ENCODE measurements at places on chromosomes 6 and 20.

GRCh38 chr6:6883011-6883410 is 224.8 kb upstream of the RREB1 start:
- no peak for DNase-seq

GRCh38 chr6:83071023-83071422 is 3.6 kb downstream of the DOP1A start:
- DNase-seq: no peak

DNA sequence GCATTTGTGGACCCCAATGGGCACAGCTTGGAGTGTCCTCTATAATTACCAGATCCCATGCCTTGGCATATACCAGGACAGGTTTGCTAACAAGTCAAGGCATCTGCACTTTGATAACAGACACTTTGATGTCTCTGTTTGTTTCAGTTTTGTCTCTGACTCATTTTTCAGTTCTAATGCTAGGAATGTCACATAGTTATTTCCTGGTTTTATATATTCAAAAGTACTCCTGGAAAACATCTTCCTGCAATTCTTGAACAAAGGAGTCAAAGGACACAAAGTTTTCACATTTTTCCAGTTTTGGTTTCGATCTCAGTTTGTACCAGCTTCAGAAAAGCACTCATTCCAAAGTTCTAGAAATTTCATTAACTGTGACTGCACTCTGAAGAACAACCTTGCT is 188.1 kb downstream of the FOXC1 start:
- DNase-seq: no peak

GRCh38 chr6:3426927-3427686 is 29.7 kb downstream of the SLC22A23 start:
- DNase-seq: no peak

- DNase-seq: no peak
These were observed 9.3 kb upstream of the ARID1B start for GRCh38 chr6:156767603-156768467.

DNA sequence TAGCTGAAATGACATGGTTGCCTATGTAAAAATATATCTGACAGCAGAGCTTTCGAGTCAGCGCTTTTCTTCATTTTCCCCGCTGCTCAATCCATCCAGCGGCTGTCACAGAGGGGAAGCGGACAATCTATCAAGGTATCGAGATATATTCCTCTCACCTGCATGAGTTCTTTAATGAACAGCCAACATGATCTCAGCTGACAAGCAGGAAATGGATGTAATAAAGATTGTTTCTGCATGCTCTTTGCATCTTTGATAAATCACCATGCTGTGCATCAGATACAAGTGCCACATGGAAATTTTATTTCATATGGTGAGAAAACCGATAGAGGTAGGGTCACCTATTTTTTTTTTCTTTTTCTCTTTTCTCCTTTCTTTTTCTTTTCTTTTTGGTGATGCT is 602.3 kb upstream of the MMS22L start:
- no peak for DNase-seq

DNA sequence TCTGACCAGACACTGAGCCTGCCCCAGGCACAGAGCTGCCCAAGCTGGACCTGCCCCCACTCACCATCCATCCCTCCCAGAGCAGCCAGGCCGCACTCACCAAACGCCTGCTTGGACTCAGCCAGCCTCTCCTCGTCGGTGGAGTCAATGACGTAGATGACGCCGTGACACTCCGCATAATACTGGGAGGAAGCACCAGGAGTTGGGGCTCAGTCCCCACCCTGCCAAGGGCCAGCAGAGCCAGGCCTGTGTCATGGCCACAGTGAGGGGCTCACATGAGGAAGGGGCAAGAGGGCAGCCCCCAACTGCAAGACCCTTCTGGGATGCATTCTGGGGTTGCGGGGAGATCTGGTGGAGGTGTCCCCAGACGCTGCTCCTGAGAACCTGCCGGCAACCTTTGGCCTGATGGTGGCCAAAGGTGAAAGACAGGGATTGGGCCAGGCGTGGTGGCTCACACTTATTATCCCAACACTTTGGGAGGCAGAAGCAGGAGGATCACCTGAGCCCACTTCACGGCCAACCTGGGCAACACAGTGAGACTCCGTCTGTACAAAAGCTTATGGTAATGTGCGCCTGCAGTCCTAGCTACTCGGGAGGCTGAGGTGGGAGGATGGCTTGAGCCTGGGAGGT is 5.6 kb downstream of the ARFRP1 start:
- DNase-seq: no peak
